ENCODE measurements at places on chromosomes 12 and 14.

- DNase-seq = no peak
Measured at GRCh38 chr12:64877363-64878004, 53.0 kb downstream of the TBC1D30 start.

DNA sequence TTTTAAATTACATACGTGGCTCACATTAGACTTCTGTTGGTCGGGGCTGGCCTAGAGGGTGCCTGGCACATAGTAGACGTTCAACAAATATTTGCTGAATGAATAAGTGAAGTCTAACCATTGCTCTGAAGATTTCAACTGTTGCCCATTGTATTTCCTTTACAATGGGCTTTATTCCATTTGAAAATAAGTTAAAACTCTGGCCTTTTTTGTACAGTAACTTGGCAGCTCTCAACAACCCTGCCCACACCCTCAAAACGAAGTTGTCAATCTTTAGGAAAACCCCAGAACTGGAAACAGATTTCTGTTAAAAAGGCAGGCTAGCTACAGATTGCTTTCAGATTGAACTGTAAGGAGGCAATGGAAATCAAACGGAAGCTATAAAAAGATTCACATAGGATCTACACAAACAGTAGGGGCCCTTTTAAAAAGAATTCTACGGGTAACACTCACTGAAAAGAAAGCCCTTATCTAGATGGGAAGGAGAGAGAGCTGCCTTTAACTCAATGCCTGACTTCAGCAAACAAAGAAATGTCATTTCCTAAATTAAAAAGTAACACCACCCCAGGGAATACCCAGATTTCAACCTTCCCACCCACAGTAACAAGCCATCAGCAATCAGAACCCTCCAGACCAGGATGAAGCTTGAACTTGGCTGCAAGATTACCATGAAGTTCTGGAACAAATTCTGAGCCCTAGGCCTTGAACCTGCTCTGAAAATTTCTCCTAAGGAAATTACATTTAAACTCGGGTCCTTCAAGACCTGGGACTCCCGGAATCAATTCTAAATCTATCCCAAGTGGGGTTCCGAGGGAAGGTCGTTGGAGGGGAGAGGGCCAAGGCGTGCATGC, 1.4 kb downstream of the WSB2 start:
- no peak for DNase-seq

DNA sequence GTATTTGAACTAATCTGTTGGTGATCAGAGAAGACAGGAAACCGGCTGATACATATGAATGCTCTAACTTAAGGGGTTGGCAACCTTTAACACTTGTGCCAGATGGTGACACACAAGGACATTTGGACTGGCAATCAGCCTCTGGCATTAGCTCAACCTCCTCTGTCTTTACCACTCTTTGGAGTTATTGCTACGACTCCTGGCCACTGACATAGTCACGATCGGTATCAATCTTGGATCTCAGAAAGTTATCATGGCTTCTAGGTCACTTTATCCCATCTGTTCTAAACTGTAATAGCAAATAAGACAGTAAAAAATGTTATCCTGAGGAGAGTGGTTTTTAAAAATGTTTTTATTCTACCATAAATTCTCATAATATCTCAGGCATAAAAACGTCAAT, 575.2 kb upstream of the MDGA2 start:
- no peak for DNase-seq

DNA sequence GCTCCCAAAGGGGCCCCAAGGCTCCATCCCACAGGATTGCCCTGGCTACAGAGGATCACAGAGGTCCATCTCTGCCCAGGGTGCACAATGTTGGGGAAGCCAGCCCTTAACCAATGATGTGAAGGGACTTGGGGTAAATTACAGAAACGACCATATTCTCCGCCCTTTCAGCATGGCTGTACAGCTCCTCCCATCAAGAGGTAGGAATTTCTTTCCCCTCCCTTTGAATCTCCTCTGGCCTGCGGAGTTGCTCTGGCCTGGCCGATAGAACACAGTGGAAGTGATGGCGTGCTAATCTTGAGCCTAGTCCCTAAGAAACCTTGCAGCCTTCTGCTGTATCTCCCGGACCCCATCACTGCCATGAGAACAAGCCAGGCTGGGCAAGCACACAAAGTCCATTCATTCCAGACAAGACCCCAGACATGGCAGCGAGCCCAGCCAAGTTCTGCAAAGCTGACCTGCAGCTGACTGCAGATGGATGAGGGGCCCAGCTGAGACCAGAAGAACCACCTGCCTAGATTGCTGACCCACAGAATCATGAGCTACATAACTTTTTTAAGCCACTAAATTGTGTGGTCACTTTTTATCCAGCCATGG, 6.9 kb upstream of the IFI27 start:
- DNase-seq = no peak

DNA sequence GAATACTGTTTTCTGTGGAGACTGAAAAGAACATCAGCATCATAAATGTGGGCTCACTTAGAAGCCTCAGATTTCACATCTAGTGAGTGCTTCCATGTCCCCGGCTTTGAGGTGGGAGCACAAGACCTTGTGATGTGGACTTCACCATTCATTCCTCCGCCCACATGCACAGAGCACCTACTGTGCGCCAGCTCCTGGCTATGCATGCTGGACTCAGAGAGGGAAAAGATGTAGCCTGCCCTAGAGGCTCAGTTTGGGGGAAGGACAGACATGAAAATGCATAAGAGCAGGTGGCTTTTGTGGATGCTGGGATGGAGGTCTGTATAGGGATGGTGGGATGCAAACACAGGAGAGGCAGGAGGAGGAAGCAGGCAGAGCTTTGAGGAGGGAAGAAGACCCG, 65.0 kb downstream of the SERPINA3 start:
- DNase-seq = no peak

GRCh38 chr12:113416091-113416754, 6.0 kb upstream of the SDSL start:
- peak; percentile 59 for DNase-seq

Data from CD4-positive, alpha-beta T cell treated with Interferon alpha-2 for 1 hour (primary cell).